Stimulated activated CD8-positive, alpha-beta memory T cell treated with anti-CD3 and anti-CD28 coated beads, Interleukin-7, amount 100 ng/mL, for 1 hour (primary cell): ENCODE measurements at places on chromosomes 4 and X.

GRCh38 chrX:40622479-40623138 lies 619 bp upstream of the MPC1L start:
- no peak for DNase-seq

DNA sequence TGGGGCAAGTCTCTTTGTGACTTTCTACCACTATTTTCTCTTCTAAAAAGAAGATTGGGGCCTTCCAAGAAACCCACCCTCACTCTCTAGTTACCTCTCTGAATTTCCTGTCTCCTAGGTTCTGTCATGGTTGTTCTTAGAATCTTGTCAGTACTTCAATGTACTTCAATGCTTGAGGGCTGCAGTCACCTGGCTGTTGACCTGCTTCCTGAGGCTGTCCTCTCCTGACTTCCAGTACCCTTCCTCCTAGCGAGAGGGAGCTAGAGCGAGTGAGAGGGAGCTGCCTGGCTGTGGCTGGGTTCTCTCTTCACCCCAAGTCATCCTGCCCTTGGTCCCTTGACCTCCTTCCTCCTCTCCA lies 17.7 kb downstream of the CD99L2 start:
- no peak for DNase-seq

DNA sequence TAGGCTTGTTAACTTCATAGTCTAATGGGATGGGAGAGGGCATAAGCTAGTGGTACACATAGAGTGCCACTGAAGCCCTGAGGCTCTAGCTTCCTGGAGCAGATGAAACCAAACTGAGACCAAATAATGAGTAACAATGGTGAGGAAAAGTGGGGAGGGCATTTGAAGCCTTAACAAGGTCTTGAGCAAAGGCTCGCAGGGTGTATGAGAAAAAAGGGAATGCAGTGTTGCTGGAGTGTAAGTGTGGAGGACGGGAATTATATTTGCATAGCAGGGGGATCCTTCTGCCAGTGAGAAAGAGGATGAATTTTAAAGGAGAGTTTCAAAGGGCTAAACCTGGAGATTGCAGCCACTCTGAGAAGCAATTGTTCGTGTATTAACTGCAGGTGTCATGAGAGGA lies 263.1 kb downstream of the ANK2 start:
- no peak for DNase-seq

DNA sequence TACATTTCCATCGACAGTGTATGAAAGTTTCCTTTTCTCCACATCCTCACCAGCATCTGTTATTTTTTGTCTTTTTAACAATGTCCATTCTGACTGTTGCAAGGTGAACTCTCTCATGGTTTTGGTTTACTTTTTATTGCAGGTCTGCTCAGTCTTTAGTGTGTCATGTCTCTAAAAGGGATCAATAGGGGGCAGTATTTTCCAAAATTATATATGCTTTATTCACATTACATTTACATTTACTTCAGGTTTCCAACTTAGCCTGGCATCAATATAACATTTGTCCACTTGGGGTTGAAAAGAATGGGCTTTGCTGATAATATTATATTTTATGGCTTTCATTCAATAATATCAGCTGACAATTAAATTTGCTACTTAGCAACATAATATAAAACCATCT lies 265.0 kb upstream of the SLITRK2 start:
- DNase-seq: no peak
